ENCODE measurements at places on chromosomes 12 and 14.

GRCh38 chr12:13253966-13254760 is 57.6 kb downstream of the EMP1 start:
- DNase-seq: no peak

- DNase-seq: no peak
These were observed 105.3 kb downstream of the PRKD1 start for GRCh38 chr14:29822430-29822709.

DNA sequence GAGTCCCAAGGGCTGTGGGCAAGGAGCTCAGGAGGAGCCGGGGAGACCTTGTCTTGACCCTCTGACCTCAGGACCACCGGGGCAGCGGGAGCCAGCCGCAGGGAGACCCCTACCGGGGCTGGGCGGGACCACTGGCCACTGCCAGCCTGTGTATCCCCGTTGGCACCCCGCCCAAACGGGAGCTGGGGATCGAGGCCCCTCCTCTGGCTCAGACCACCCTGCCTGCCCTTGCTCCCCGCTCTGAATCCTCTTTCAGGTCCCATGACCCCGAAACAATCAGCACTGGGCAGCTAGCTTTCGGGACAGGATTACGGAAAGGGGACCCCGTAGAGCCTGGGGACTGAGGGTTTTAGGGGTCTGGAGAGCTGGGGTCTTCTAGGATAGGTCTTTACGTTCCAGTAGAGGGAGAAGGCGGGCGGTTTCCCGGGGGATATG is 1.3 kb downstream of the GLI1 start:
- no peak for DNase-seq

- DNase-seq: no peak
These were observed 156.4 kb downstream of the PLCZ1 start for GRCh38 chr12:18581232-18581962.

GRCh38 chr14:77325746-77326094 is 4.9 kb downstream of the GSTZ1 start:
- no peak for DNase-seq

DNA sequence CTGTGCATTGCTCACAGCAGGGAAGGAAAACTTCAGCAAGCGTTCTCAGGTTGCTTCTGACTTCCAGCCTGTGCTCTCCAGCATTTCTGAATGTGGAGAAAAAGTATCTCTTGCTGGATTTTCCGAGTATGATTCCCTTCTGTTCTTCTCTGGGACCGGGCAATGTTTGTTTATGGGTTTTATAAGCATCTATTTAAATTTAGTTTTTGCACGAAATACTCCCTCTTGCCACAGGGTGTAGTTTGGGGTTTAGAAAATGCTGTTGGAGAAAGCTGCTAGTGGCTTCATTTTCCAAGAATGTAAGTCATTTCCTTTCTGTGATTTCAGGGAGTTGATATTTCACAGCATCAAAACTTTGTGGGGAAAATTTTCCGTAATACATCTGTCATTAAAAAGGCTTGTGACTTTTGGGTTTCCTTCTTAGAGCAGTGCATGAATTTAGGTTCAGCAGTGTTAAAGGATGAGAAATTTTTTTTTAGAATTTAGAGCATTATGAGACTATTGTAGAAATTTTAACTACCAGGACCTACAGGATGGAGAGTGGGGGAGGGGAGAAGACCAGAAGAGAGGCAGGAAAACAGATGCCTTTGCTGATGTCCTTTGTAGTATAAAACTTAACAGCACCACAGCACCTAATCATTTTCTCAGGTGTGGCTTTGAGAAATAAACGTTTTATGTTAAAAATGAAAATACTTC is 1.5 kb downstream of the FRMD6 start:
- DNase-seq: no peak

- no peak for DNase-seq
These were observed 19.5 kb downstream of the PITPNM2 start for GRCh38 chr12:123131291-123131832.

DNA sequence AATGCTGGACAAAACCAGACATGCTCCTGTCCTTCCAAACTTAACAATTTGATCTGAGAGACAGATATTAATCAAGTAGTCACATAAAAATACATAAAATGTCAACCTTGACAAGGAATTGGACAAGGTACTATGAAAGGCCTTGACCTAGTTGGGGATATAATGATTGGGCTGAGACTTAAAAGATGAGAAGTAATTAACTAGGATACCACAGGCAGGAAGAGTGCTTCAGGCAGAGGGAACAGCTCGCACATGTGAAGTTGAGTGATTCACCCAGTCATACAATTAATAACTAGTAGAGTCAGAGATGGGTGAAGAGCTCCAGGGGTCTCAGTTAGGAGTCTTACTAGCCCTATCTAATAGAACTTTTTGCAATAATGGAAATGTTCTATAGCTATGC is 259.5 kb downstream of the MSRB3 start:
- DNase-seq: no peak

DNA sequence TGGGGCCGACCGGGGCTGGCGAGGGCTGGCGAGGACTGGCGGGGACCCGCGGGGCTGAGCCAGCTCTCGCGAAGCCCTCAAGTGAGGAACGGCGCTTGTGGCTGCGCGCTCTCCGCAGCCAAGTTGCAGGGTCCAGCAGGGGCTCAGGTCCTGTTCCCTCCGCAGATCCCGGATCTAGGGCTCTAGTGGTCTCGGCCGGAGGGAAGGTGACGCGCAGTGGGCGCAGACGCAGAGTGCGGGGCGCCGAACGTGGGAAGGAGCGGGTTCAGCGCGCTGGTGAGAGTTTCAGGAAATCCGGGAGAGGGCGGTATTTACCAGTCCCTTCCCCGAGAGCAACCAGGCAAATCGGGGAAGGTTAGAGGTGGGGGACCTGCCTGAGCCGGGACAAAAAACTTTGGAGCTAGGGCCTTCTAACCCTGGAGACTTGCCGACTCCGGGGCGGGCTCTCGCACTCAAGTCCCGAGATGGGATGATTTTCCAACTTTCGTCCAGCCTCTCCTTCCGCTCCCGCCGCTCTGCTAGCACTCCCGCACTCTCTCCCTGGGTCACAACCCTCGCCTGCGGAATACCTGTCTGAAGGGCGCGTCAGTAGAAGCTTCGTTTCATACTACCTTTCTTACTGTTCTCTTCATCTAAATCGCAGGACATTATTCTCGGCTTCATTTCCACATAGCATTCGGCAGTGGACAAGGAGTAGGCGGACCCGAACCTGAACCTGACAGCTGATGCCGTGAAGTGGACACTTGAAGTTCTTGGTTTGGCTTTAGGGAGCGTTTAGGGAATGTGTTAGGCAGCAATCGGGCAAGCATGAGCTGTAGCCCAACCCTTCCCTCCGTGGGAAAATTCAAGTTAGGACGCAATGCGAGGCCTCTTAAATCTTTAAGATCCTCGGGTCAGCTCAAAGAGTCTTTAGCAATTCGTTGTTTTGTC is 13.6 kb upstream of the PAX9 start:
- DNase-seq: peak; percentile 10

GRCh38 chr12:48875944-48876515 is 10.4 kb upstream of the RND1 start:
- DNase-seq: no peak

- no peak for DNase-seq
These were observed 106.9 kb upstream of the PTPRB start for GRCh38 chr12:70744178-70744577.

DNA sequence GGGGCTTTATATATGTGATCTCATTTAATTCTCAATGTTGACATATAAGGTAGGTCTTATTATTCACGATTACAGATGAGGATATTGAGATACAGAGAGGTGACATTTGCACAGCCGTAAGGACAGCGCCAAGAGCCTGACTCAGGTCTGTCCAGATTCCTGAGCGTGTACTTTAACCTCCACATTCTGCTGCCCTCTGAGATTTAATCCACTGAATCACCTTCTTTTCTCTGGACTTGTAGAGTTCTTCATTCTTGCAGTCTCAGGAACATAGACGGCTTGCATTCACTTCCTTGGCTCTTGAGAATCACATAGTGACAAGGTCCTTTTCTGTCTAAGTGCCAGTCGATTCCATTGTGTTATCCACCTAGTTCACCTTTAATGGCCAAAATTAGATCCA is 141.0 kb upstream of the ARHGAP5 start:
- no peak for DNase-seq

GRCh38 chr14:24372701-24373416 is 4.9 kb downstream of the NFATC4 start:
- no peak for DNase-seq

DNA sequence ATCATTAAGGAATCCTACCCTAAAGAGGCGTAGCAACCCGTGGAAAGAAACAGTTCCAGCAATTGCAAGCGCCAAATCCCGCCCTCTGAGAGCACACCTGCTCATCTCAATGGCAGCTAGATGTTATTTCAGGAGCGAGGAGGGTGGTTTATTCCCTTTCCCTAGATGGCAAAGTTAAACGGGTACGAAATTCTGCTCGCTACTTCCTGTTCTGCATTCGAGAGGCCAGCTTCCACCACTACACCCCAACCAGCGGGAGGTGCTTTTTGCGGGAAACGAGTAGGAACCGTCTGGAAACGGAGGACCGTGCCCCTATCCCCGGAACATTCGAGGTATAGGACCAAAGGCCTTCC is 536 bp downstream of the VPS29 start:
- DNase-seq: peak; percentile 38

- no peak for DNase-seq
These were observed 16.3 kb upstream of the NAV3 start for GRCh38 chr12:77814386-77814785.

DNA sequence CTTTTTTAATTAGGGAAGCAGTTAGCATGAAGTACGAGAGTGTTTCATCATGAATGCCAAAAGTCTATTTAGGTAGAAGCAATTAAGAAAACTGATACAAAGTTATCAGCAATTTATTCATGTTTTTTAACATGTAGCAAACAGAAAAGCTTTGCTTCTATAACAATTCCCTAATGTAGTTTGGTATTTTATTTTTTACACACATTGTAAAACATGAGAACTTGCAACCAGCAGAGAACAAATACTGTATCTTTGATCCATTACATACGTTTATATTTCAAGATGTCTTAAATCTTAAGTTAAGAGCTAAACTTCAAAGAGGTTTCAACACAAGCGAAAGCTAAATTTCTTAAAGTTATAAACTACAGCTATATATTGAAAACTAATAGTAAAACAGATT is 39.3 kb downstream of the MED13L start:
- no peak for DNase-seq

GRCh38 chr14:102776761-102777710 is at the start of gene TRAF3:
TRAF3 (plus strand) TSS chr14:102777449; CDS start chr14:102870202, 92,753 bp downstream.
- DNase-seq: peak; percentile 94

- no peak for DNase-seq
These were observed 71.9 kb upstream of the NCOR2 start for GRCh38 chr12:124639122-124639806.

- DNase-seq: no peak
These were observed 263.3 kb downstream of the RASSF9 start for GRCh38 chr12:85572956-85573355.

DNA sequence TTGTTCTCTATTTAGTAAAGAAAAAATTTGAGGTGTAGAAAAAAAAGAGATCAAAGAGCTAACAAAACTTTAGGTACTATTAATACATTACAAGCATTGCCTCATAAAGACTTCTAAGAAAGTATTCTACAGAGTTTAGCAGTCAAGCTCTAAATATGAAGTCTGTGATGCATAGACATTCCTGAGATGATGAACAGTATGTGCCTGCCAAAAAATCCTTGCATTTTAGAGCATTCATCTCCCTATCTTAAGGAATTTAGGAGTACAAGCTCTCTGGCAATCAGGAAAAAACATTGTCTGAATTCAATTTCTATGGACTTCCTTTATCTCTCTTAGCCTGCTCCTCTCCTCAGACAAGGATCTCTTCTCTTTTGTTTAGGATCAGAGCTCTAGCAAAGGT is 202.6 kb upstream of the LRFN5 start:
- no peak for DNase-seq

DNA sequence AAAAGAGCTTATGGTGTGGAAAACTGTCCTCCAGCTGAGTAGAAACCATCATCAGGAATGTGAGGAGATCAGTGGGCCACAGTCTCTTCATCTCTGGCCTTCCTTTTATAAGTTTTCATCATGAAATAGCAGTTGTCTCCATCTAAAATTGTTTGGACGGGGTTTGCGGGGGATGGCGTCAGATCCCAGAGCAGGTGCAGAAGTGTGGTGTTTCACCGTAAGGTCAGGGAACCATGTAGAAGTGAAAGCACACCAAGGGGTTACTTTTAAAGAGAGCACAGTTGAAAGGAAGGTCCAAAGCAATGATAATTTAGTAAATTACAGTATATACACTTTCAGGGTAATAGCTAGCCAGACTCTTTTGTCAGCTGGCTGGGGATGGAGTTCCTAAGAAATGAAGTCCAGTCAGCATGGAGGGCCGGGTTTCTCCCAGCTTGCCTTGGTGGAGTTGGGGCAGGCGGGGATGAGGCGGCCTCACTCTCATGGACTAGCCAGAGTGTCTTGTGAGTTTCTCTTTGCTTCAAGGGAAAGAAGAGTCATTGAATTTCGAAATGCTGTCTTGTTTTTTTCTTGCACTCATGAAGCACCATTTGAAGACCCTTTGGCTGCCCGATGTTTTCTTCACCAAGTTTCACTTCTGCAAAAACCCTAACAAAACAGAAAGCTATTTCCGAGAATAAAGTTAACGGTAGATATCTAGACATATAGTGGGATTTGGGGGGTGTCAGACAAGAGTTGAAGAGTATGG is 100.6 kb downstream of the ETV6 start:
- peak; percentile 56 for DNase-seq

DNA sequence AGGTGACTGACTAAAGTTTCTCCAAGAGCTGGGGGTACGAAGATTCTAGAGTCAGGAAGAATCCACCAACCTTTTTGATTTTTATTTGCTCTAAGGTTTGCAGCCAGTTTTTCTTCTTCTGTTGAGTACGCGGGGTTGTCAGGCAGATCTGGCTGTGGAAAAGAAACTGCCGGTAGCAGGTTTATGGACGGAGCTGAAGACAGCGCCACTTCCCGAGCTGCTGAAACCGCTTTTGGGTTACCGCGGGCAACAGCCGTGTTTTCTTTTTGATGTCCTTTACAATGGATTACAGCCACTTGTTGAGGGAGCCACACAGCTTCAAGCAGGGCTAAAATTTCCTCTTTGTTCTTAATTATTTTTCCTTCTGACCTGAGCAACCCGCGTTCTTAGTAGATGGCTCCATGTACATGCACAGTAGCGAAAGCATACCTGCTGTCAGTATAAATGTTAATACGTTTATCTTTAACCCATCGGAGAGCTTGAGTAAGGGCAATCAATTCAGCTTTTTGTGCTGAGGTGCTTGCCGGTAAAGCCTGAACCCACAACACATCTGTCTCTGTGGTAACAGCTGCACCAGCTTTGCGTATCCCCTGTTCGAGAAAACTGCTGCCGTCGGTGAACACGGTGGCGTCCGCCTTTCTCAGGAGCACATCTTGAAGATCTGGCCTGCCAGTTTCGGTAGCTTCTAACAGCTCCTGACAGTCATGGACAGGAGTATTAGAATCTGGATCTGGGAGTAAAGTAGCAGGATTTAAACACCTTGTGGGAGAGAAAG is 674.3 kb downstream of the TMEM121 start:
- no peak for DNase-seq
